T follicular helper cell (primary cell): ENCODE measurements at places on chromosomes 3 and 15.

GRCh38 chr3:122973893-122974615 lies 53.5 kb downstream of the SEMA5B start:
- DNase-seq, result no peak

DNA sequence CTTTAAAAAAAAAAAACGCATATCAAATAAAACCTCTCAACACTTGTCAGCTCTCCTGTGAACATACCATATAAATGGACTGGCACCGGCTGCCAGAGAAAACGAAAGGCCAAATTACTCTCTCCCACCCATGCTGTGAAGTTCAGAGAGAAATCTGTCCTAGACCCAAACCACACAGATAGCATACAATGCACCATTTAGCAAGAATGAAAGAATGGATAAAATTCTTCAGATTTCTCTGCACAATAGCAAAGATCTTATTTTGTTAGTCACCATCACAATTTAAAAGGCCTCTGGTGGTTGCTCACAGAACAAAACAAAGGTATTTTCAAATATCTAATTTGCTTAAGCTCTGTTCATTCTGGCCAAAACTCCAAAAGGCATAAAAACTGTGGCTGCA lies 93.9 kb upstream of the BHLHE40 start:
- no peak for DNase-seq

DNA sequence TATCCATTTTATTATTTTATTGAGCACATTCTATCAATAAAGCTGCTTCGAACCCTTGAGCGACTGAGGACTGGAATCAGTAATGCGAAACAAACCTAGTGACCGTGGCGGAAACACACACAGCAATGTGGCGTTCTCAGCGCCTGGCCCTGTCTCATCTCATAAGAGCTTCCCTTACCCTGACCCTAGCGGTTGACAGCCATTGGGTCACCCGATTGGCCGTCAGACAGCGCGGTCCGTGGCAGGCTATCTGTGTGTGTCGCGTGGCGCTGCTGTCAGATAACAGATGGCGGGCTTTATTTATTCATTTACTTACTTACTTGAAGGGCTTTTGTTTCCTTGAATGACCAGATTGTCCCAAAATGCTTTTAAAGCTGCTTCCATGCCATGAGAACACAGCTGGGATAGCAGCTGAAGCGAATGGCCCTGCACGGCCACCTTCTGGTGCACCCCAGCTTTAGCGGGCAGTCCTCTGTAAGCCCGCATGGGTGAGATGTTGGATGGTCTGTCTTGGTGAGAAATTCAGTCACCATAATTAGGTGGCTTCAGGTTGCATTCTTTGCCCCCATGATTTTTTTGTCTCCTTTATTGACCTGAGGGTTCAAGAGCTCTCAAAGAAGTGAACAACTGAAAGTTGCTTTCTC lies 215.5 kb upstream of the BHLHE40 start:
- no peak for DNase-seq

- DNase-seq, result no peak
These were observed 351 bp downstream of the INSYN1 start for GRCh38 chr15:73752806-73753193.

GRCh38 chr15:79858469-79858868 lies 38.3 kb downstream of the MTHFS start:
- no peak for DNase-seq
